ENCODE measurements at places on chromosomes 5 and 9.

DNA sequence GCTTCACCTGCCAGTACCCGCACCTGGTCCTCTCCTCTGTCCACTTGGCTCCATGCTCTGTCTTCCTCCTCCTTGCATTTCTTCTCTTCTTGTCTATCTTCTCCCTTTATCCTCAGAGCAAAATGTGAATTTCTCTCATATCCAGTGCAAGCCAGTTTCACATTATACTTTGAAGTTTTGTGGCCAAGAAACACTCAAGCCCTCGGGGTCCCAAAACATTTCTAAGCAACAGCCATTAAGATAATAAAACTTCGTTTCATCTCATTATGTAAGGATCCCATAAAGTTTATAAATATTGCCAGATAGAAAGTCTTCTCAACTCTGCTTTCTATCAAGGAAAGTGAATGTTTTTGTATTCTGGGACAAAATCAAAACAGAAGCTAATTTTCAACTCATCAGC is 178.8 kb downstream of the SNX18 start:
- DNase-seq: no peak

DNA sequence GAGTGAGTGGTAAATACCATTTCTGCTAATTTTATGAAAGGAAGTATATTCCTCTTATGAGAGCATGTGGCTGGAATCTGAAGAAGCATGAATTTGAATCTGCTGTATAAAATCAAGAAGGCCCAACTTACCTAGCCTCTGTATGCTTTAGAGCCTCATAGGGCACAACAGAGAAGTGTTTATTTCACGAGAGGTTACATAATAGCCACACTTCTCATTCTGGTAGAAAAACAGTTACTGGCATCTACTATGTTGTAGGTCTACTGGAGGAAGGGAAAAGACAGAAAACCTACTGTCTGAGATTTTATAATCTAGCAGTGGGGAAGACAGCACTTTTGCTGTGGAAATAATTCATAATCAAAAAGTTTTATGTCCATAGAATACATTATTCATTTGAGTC is 172.6 kb upstream of the ZNF608 start:
- DNase-seq: no peak

DNA sequence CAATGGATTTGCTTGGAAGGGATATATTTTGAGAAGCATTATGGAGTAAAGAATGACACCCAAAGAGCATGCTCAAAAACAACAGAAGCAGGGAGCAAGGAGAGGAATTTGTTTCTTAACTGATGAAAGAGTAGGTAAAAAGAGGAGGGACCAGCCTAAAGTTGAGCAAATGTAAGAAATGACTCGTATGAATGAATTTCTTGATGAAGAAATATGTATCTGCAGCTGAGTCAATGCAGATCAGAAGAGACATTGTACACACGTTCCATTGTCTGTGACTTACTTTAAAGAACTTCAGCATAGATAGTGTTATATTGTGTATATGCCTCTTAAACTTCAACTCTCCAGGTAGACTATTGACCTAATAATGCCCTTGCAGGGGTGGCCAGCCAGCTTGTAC is 112.7 kb upstream of the NREP start:
- DNase-seq: no peak

DNA sequence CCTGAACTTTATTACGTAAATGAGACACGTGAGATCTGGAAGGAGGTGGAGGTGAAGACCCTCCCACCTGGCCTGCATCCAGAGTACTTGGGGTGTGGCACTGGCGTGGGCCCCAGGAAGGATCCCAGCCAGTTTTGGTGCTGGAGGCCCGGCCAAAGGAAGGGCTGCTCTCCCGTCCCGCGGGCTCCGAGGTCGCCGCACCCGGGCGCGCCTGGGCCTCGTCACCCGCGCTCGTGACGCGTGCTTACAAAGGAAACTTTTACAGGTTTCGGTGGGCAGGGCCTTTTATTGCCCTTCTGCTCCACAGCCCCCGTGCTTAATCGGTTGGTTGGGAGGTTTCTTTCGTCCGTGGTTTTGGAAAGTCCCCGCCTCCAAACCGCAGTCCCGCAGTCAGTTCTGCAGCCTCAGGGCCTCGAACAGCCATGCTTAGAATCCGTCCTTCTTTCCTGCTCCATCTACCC is 29.2 kb downstream of the CDKN2A start:
- DNase-seq: no peak

DNA sequence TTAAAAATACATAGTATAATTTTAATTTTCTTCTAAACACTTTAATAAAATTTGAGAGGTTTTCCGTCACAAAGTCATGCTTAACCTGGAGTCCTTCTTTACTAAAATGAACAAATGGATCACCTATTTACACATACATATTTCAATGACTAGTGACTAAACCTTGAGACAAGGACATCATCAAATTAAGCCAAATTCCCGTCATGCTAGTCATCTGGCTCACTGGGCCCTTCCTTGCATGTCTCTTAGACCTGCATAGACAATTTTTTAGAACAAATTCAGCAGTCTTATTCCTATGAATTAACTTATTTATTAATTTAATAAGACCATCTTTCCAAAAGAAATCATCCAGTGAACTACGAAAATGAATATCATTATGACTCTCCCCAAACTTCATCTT is 26.6 kb downstream of the ERAP2 start:
- DNase-seq: no peak

- no peak for DNase-seq
Measured at GRCh38 chr9:87359958-87360601, 137.6 kb upstream of the DAPK1 start.

DNA sequence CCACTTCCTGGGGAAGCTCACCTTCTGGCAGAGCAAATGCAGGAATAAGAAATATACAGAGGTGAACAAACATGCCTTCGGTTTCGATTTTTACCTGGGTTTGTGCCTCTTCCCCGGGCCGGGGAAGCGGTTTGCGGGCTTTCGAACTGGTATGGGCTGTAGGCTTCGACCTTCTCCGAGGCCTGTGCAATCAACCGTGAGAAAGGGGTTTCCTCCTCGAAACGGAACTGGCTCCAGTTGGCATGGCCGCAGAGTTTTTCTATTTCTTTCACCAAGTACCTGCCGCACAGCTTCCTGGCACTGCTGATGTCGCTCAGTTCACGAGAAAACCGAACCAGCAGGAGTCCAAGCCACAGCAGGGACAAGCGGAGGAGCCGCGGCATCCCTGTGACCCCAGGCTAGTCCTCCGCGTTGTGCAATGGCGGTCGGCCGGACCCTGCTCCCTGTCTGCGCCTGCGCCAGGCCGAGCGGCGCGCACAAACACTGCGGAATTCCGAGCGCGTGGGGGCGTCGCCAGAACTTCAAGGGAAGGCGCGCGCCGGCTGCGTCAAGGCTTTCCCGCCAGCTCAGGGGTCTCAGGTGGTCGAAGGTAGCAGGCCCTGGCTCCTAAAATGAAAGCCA is at the start of gene INSL6:
TSS of gene INSL6 (minus strand) at position 420 of the 621 bp plus-strand sequence. CDS start at position 383, 37 bp downstream.
- no peak for DNase-seq

- no peak for DNase-seq
Measured at GRCh38 chr5:178227929-178228328, 4.7 kb downstream of the PHYKPL start.

- DNase-seq: no peak
Measured at GRCh38 chr5:140881889-140882590, at the start of gene PCDHA13. TSS of gene PCDHA13 (plus strand) at chr5:140882124. CDS start at chr5:140882269, 145 bp downstream.

DNA sequence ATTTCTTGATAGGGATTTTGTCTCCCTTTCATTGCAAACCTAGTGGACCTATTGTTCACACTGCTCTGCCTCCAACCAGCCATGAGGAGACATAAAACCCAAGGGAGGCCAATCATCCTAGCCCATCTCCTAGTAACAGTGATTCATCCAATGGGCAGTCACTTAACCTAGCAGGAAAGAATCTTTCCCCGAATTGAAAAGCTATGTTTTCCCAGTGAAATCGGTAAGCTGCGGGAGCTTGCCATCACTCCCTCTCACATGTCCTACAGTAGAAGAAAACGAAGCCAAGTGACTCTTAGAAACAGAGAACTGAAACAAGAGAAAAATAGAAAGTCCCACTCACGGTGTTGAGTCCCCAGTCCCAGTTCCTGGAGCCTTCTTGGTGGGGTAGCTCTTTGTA is 123.3 kb downstream of the SUSD1 start:
- no peak for DNase-seq

GRCh38 chr5:133006653-133007052 is 19.7 kb downstream of the ZCCHC10 start:
- no peak for DNase-seq

- DNase-seq: peak; percentile 64
Measured at GRCh38 chr9:96061293-96061987, 185.9 kb downstream of the ERCC6L2 start.

DNA sequence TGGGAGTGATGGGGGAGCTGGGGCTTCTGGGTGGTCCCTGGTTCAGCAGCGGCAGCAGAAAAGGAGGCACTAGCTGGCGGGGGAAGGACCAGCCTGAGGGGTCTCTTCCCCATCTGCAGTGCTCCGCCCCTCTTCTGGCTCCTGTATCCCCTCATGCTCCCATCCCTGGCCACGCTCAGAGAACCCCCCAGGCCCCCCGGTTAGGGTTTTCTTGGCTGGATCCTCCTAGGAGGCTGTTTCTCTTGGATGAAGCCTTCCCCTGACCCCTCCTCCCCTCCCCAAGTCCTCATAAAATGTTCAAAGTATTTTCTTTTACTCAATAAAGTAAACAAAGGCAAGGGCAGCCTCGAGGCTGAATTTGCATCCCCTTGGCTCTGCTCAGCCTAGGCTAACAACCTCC is 60.8 kb downstream of the FGF18 start:
- DNase-seq: no peak

- DNase-seq: peak; percentile 41
Measured at GRCh38 chr5:13478831-13479465, 465.5 kb downstream of the DNAH5 start.

DNA sequence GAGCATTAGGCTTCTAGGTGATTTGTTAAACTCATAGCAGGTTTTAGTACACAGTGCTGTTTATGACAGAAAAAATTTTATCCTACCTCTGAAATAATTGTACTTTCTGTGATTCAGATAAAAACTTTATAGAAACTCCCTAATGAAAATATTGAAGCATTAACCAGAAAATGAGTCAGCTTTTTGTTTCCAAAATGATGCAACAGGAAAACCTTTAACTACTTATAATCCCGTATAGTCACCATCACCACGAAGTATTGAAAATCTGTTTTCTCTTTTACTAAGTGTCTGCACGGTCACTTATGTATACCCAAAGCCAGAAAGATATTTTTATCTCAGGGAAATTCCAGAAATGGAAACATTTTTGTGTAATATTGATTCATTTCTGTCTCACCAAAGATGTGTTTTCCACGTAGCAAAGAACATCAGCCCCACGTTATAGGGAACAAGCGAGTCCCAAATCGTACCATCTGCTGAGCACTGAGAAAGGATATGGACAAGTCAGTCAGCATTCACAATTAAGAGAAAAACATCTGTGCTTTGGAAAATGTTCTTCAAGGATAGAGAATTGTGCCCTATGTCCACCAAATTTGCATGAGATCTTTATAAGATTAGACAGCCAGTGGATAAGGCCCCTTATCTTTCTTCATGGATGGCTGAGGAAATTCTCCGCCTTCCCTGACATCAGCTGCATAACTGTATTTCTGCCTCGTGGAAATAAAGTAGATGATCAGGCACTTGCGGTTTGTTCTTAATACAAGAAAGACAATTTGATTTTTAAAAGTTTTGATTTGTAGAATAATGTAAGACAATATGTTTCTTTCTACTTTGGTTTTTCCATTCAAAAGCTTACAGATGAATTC is 41.9 kb downstream of the TNFAIP8 start:
- no peak for DNase-seq

- DNase-seq: no peak
Measured at GRCh38 chr9:89421595-89421994, 76.3 kb downstream of the SEMA4D start.

GRCh38 chr9:128705051-128705965 is 3.0 kb downstream of the PKN3 start:
- no peak for DNase-seq

DNA sequence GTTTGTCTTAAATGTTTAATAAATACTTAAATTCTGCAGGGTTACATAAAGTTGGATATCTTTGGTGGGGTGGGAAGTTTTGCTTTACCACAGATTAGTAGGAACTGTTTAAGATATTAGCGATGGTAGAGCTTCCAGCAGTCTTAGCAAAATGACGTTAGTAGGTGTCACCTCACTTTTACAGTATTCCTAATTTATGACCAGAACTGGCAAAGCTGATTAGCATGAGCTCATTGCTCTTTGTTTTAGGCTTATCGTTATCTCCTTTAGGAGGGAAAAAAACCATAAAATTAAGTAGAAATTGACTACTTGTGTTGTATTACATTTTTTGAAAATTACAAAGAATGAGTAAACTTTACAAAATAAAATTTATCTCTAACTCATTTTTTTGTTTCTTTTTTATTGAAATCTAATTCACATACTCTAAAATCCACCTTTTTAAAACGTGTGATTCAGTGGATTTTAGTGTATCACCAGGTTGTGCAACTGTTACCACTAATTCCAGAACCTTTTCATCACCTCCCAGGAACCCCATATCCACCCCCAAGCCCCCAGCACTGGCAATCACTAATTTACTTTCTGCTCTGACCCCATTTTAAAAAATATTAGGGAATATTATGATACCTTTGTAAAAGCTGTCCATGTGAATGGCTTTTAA is 129.5 kb downstream of the TRIO start:
- DNase-seq: no peak

DNA sequence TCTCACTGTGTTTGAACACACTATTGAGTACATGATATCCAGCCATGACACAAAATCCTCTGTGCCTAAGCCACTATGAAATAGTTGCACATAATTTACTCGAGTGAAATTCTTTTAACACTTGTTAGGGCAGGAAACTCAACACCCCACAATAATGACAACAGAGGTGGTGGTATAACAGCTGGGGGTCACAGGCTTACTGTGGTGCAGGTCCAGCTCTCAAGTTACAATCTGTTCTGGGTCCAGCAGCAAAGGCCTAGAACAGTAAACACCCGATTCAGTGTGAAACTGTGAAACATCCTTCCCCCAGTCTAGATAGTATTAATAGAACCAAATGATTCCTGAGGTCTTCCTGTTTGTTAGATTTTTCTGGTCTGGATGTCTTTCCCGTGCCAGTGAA is 102.9 kb upstream of the APC start:
- no peak for DNase-seq

DNA sequence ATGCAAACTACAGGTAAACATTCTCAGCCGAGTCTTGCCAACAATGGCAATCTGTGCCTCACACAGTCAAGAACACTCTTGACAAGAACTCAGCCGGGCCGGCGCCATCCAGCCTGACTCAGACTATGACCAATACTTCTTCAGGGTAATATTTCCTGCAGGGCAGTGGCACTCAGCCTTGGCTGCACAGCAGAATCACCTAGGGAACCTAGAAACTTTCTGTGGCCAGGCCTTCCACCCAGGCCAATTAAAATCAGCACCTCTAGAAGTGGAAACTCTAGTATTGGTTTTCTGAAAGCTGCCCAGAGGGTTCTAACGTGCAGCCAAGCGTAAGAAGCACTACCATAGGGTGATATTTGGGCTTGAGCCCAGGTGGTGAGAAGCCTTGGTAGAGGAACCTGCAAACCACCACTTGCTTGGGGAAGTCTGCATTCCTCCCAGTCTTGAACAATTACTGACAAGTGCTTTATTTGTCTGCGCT is 120.6 kb downstream of the TTLL11 start:
- DNase-seq: no peak

GRCh38 chr9:91639054-91639453 is 215.4 kb upstream of the NFIL3 start:
- DNase-seq: no peak
